ENCODE measurements at places on chromosomes 5 and 9.

DNA sequence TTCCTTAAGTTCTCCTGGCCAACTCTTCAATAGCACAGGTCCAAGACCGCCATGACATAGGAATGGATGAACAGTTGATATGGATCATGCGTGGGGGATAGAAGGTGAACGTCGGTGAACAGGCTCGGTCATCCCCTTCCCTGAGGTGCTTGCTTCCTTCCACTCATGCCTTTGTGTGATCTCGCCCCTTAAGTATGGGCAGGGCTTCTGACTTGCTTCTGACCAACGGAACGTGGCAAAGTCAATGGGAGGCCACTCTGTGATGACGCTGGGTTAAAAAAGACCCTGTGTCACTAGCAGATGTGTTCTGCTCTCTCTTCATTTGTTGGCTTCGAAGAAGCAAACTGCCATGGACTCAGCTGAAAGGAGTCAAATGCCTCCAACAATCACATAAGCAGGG is 240.5 kb upstream of the TUT7 start:
- DNase-seq, result no peak

GRCh38 chr5:13698885-13699284 is 245.6 kb downstream of the DNAH5 start:
- DNase-seq, result no peak

- no peak for DNase-seq
These were observed 4.3 kb downstream of the FOXB2 start for GRCh38 chr9:77023726-77024125.

DNA sequence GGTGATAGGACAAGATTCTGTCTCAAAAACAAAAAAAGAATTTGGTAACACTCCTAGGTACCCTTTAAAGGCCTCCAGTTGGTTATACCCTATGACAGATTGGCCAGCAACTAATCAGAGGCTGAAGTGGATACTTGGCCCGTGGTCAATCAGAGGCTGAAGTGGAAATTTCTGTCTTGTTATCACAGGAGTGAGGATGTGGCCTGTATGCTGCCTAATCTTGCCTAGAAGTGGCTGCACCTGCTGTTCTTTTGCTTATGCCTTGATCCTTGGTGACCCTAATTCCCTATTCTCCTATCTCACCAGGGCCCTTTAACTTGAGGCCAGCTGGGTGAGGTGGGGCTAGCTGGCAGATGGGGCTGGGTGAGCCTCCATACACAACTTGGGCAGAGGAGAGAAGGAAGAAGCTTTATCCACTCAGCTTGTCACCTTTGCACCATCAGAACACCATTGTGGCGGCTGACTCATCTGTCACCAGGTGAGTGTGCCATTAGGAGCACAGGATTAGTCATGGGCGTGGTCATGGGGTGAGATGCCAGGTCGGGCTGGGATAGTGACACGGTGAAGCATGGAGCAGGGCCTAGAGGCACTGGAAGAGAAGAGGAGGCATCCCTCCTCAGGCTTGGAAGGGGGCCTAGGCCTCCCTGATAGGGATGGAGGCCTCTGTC is 41.5 kb downstream of the SAR1B start:
- no peak for DNase-seq

- no peak for DNase-seq
These were observed 725.3 kb upstream of the PTPRD start for GRCh38 chr9:11338130-11338529.

DNA sequence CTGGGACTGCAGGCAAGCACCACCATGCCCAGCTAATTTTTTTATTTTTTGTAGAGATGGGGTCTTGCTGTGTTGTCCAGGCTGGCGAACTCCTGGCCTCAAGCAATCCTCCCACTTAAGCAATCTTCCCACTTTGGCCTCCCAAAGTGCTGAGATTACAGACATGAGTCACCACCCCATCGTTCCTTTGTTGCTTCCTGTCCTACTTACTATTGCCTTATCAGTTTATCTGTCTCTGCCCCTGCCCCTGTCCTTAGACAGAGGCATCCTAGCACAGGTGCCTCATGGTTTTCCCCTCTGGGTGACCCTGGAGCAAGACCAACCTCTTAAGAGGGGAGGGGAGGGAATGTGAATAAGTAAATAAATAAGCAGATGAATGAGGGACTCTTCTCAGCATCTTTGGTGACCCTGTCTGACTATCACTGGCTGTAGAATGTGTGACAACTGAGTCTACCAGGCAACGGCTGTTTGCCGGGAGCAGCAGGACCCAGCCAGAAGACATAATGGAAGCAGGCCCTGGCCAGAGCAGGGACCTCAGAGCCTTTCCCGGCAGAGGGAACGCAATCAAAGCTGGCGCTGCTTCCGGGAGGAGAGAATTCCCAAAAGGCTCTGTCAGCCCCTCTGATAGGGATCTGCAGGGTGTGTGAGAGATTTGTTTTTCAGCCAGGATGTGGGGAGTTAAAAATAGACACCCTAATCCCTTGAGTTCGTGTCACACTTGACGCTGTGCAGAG is 43.8 kb upstream of the DAB2IP start:
- DNase-seq, result no peak

GRCh38 chr5:103467831-103468230 is 94.8 kb downstream of the NUDT12 start:
- DNase-seq, result no peak

- DNase-seq, result no peak
These were observed 6.1 kb upstream of the DMRT3 start for GRCh38 chr9:970151-970996.

- DNase-seq, result no peak
These were observed 6.7 kb downstream of the DAB2IP start for GRCh38 chr9:121658166-121658565.

DNA sequence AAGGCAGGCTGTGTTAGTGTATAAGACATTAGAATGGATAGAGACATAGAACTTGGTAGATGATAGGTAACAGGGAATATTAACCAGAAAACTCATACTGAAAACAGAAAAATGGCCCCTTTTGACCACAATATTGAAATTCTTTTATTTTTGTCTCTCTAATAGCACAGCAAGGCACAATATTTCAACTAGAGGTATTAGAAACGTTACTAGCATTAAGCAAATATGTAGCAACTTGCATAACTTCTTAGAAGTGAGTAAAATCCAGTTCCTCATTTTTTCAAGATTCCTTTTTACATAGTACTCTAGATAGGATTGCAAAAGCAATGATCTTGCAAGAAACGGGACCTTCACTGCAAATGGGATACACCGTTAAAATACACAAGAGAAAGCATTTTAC is 102.7 kb upstream of the VCAN start:
- DNase-seq, result peak; percentile 43

- no peak for DNase-seq
These were observed 54.9 kb upstream of the OSMR start for GRCh38 chr5:38790891-38791290.

DNA sequence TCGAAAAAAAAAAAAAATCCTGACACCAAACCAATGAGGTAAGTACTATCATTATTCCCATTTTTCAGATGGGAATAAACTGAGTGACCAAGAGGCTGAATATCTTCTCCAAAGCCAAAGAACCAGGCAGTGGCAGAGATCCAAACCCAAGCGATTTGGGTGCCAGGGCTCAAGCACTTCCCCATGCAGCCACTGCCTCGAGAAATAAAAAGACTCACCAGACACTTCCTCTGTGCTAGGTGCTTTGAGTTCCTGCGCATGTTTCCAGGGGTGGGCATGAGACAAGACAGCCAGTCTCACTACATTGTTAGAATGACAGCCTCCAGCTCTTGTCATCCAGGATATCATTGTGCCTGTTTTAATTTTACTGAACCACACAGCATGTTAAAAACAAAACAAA is 2.3 kb upstream of the RPL26L1 start:
- DNase-seq, result no peak

- no peak for DNase-seq
These were observed 146.8 kb downstream of the SMC2 start for GRCh38 chr9:104240890-104241289.

- DNase-seq, result no peak
These were observed 379.8 kb downstream of the TRIM36 start for GRCh38 chr5:114789773-114790402.

- no peak for DNase-seq
These were observed 78.4 kb upstream of the IL6ST start for GRCh38 chr5:56072863-56073766.

DNA sequence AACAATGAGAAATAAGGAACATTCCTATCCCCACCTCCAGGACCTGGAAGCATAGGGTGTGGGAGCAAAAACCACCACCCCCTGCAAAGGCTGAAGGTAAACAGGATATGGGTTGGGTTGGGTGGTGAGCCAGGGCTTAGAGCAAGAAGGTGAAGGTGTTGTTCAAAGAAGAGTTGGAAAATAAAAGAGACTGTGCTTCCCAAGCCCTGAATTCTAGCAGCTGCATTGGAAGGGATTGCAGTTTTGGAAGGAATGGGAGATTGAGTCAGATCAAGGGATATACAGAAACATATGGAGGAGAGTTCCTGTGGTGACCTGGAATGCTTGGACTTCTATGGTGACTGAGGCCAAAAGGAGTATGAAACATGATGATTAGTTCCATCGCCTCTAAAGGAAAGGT is 24.7 kb upstream of the MTAP start:
- DNase-seq, result peak; percentile 70

GRCh38 chr9:101569741-101570501 is 24.8 kb downstream of the PPP3R2 start:
- no peak for DNase-seq

- DNase-seq, result no peak
These were observed 501.5 kb downstream of the DMAC1 start for GRCh38 chr9:7298123-7298522.

- no peak for DNase-seq
These were observed 71.5 kb downstream of the INVS start for GRCh38 chr9:100170556-100170955.

GRCh38 chr9:132049900-132050299 is 29.8 kb downstream of the MED27 start:
- no peak for DNase-seq

- no peak for DNase-seq
These were observed 164.5 kb downstream of the MED27 start for GRCh38 chr9:131915181-131915580.

GRCh38 chr5:147869112-147869511 is 9.4 kb upstream of the SCGB3A2 start:
- no peak for DNase-seq

DNA sequence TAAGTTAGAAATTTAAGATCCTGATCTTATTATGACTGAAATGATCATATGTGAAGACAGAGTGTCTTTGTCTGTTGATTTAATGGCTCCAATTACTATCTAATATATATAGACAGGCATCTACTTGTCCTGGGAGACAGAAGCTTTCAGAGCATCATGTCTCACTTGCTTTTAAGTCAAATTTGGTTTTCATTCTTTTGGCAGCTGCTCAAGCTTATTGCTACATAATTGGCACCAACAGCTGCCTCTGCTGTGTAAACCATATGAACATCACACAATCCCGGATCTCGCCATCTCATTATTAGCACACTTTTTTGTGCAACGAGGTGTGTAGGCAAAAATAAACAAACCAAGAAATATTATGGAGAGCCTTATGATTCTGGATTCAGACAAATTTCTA is 1717.9 kb downstream of the EFNA5 start:
- DNase-seq, result no peak

DNA sequence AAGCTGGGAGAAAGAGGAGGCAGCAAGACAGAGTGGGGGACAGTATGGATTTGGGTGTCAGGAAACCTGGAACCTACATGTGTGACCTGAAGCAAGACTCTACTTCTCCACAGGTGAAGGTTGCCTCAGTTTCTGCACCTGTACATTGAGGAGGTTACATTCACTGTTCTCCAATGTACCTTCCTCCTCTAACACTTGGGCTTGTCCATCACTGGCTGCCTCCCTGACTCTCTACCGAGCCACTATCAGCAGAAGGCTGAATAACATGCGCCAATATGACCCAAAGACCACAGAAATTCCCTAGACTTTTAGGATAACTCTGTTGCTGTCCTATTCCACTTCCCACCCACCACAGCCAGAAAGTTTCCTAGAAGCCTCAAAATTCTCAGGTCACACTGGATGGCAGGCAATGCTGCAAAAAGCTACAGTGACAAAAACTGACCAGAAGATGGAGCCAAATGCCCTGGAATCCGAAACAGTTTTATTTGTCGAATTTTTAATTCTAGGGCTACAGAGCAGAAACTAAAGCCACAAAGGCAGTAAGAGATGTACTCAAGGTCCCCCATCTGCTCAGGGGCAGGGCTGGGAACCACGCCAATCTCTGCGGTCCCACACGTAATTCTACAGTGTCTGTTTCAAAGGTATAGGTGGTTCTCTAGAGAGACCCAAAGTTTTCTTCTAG is 64.4 kb downstream of the FAM114A2 start:
- DNase-seq, result peak; percentile 23

GRCh38 chr5:8473827-8474568 is 605.0 kb downstream of the MTRR start:
- no peak for DNase-seq

DNA sequence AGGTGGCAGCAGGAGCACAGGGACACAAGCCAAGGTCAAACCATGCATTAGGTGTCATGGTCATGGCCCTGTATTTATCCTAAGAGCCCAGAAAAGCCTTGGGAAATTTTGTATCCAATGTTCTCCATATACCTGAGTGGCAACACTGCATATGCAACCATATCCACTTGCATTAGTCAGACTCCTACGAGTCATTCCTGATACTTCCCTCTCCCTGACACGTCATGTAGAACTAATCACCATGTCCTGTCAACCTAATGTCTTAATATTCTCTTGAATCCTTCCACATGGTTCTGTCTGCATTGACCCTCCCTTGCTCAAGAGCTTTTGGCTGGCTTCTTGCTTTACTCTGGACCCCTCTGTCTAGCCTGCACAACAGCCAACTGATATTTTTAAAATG is 9.4 kb downstream of the SCGB3A2 start:
- DNase-seq, result no peak

GRCh38 chr9:840343-840742 is 1.2 kb upstream of the DMRT1 start:
- no peak for DNase-seq

- DNase-seq, result no peak
These were observed 26.6 kb downstream of the GRAMD2B start for GRCh38 chr5:126449751-126450271.

- DNase-seq, result no peak
These were observed 481.7 kb upstream of the PAPPA start for GRCh38 chr9:115671963-115672305.

GRCh38 chr9:104073770-104074133 is 20.4 kb upstream of the SMC2 start:
- DNase-seq, result no peak

DNA sequence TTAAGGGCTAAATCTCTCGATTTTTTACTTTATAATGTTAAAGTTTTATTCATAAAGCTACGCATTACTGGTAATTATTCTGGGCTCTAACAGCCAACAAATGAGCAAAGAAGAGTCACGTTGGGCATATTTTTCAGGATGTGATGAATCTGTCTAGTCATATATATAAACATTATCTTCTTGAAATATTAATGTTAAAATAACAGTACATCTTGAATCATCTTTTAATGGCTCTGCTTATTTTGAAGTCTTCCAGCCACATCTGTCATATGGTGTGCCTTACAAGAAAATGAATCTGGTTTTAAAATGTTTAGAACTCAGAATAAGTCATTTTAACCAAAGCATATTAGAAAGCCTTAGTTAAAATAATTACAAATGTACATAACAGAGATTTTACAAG is 96.9 kb downstream of the CWC27 start:
- no peak for DNase-seq
